ENCODE measurements at places on chromosomes 13 and 19.

- DNase-seq = peak; percentile 39
These were observed 1.2 kb downstream of the SELENOW start for GRCh38 chr19:47779524-47780214.

GRCh38 chr19:29417048-29417447, 108.7 kb upstream of the VSTM2B start:
- DNase-seq = no peak

- no peak for DNase-seq
These were observed 51.0 kb downstream of the ZNF146 start for GRCh38 chr19:36265856-36266374.

DNA sequence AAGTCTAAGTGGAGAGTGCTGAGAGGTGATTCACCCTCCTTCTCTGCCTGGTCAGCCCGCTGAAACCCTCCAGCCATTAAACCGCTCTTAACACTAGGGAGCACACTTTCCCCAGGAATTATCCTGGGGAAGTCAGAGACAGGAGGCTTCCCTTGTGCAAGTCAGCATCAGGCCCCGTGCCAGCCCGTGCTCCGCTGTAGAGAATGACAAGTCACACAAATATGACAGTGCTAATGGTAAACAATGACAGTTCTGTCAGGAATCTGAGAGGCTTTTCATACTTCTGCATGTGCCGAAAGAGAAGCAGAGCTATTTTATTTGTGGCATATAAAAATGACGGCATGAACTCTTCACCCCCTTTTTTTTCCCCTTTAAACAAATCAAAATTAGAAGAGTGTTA, 816.9 kb upstream of the SLC10A2 start:
- DNase-seq = peak; percentile 78

DNA sequence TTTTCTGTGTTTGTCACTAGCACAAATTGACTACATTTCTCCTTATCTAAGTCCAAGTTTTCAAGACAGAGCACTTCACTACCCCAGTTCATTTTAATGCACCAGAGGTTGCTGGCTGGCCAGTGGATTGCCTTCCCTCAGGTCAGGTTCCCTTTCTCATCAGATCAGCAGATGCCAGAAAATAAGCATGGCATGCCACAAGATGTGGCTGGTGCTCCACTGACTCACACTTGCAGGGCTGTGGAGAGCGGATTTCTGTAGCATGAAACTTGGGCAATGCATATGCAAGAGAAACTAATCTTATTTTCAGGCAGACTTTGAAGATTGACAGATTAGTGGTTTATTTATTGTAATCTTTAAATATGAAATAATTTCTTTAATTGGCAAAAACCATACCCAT, 79.5 kb downstream of the RUBCNL start:
- no peak for DNase-seq

- DNase-seq = no peak
These were observed 6.2 kb upstream of the PGLS start for GRCh38 chr19:17505223-17505622.

DNA sequence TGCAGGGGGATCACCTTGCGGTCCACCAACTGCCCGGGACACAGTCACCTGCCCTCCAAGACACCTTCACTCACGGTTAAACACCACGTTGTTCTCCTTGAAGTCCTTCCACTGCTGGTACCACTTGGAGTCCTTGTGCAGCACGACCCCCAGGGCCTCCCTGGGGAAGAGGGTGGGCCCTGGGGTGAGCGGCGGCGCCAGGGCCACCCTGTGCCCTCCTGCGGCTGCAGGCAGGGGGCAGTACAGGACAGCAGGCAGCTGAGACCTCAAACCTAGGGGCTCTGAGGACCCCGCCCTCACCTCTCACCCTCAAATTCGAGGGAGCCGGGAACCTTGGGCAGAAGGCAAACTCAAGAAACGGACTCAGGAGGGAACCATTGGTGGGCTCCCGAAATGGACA, 7.5 kb upstream of the CTXN1 start:
- no peak for DNase-seq

DNA sequence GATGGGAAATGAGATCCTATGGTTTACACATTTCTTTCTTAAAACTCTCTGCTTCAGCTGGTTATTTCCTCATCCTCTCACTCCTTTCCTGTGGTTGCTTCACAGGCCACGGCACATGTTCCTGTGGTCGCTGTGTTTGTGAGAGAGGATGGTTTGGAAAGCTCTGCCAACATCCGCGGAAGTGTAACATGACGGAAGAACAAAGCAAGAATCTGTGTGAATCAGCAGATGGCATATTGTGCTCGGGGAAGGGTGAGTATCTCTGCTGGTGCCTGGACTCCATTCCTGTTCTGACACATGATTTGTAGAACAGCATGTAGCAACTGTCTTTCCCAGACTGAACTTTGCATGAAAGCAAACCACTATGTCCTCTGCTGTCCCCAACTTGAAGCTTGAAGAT, 254.2 kb downstream of the ITGBL1 start:
- no peak for DNase-seq

- no peak for DNase-seq
These were observed 5.0 kb downstream of the CBLC start for GRCh38 chr19:44782729-44783128.

DNA sequence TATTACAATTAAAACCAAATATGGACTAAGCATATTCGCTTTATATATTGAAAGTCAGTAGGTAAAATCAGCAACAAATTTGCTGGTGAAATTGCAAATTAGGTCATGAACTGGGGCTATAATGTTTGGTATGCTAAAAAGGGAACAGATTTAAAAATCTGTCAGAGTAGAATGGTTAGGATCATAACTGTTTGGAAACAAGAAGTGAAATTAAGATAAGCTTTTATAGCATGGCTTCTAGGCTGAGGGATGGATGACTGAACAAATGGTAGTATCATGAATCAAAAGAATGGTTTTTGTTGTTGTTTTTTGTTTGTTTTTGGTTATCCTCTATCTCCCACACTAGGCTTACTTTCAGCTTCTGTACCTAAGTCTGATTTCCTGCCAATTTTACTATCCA, 1090.4 kb downstream of the PCDH9 start:
- no peak for DNase-seq

DNA sequence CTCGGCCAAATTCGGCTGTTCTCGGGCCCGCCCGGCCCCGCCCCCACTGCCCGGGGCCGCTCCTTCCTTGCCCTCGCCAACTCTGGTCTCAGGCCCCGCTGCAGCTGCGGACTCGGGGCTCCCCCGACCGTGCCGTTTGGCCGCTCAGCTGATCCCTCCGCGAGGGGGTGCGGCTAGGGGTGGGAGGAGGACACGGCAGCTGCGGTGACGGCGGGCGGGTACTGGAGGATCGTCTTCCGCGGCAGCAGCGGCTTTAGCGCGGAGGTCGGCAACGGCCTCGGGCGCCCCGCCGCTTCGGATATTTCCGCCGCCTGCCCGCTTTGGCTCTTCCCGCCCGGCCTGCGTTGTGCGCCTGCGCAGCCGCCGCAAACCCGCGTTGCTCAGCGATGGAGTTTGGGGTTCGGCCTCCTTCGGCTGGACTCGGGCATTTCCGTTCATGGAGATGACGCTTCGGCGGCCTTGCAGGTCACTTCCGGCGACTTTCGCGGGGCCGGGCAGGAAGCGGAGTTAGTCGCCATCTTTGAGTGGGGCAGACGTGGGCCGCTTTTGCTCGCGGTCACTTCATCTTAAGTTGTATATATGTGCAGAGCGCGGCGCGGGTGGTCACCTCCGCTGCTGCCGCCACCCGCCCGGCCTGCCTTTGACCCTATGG, 338 bp upstream of the UBE2M start:
- no peak for DNase-seq

GRCh38 chr19:12647490-12648071, 19.0 kb downstream of the MAN2B1 start:
- no peak for DNase-seq
